ENCODE measurements at places on chromosomes 13 and 19.
A peak's percentile ranks its signal among the peaks of the same experiment; 100 is the strongest.

DNA sequence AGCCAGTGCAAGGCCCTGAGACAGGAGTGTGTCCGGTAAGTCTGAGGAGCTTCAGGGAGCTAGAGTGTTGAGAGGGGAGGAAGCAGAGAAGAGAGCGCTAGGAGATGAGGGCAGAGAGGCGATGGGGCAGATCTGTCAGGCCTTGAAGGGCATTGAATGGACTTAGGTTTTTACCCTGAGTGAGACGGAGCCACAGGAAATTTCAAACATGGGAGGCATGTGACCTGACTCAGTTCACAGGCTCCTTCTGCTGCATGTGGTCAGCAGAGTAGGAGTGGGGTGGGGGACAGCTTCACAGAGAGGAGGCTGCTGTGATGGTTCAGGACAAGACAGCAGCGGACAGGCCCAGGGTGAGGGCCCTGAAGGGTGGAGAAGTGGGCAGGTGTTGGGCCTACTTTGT, 2.5 kb upstream of the FAM98C start:
- DNase-seq = no peak

GRCh38 chr19:11942843-11943108, 17.9 kb downstream of the ZNF700 start:
- no peak for DNase-seq

DNA sequence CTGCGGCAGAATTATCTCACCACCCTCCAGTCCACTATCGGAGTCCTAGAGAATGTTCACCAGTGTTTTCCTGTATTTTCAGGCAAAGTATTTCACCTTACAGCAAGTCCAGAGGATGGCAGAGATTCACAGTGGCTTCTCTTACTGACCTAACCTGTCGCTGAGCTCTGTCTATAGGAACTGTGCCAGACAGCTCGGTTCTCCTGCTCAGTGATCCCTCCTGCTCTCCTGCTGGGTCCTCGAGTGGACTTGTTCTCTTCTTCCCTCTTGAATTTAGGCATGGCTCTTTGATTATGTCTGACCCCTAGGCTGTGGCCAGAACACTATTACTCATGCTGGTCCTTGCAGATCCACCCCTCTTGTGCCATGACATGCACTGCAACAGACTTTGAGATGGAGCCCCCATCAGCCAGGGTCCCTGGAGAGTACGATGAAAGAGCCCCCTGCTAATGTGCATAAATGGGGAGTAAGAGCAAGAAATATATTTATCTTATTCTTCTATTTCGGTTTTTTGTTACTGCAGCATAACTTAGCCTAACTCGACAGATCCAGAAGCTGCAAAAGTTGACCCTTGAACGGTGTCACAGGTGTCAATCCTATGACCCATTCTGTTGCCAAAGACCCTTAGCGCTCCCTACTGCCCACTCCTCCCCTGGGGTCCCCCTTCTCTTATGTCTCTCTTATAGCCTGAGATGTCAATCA, 439.4 kb downstream of the ZNF536 start:
- DNase-seq = no peak

- DNase-seq = peak; percentile 36
Observed at GRCh38 chr19:17234911-17235299, 8.9 kb downstream of the OCEL1 start.

DNA sequence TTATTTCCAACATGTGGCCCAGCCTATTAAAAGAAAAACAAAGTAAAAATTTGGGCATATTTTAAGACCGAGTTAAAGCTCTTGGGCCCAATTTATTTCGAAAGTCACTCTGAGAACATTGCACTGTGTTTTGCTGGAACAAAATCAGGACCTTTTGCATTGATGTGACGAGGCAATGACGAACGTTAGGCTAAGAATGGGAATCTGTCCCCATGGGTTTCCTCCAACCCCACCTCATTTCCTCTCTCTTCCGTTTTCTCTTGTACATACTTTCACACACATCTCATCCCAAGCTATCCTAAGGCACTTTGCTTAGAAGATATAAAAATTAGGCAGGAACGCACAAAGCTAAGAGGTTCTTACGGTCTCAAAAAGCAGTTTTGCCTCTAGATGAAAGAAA, 22.1 kb downstream of the EDNRB start:
- DNase-seq = no peak

DNA sequence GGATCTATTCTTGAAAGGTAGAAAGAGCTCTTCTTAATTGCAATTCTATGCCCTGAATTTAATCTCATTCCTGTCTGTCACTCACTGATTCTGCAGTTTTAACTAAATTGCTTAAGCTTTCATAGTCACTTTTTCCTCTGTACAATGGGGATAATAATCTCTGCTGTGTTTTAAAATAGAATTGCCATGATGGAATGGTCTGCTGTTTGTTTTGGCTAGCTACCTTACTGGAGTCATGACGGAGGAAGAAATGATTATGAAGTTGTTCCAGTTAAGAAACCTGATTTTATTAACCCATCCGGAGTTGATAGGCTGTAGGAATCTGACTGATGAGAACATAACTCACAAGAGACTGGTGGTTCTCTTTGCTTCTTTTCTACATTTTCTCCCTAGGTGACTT, 54.9 kb upstream of the ITM2B start:
- DNase-seq = no peak

- DNase-seq = no peak
Observed at GRCh38 chr19:46919324-46919723, 58.5 kb downstream of the ARHGAP35 start.
